ENCODE measurements at places on chromosomes 12 and 14. TPM values are rescaled to one million over a fixed set of nuclear protein-coding genes. Genes with fewer than 3 reads are reported as not detected.
A peak's percentile ranks its signal among the peaks of the same experiment; 100 is the strongest.

The RPL6 gene
- total RNA-seq, result 1,403 TPM

The TMEM253 gene
- 1.6 TPM for total RNA-seq

DNA sequence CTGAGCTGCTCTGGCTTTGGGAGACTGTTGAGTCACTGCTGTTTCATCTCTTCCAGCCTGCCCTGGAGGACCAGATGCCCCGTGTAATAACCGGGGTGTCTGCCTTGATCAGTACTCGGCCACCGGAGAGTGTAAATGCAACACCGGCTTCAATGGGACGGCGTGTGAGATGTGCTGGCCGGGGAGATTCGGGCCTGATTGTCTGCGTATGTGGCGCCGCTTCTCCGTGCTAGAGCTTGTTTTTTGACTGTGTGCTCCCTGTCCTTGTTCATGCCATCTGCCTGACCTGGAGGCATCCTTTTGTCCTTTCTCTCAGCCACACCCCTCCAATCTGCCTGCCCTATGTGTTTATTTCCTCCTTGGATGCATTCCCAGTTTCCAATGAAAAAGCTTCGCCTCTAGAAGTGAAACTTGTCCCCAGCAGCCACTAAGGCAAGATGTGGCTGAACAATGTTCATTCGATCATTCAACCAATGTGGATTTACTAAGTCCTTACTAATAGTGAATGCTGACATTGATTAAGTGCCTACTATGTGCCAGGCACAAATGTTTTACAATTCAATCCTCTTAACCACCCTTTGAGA is 98.6 kb downstream of the NT5DC3 start:
- DNase-seq, result no peak

DNA sequence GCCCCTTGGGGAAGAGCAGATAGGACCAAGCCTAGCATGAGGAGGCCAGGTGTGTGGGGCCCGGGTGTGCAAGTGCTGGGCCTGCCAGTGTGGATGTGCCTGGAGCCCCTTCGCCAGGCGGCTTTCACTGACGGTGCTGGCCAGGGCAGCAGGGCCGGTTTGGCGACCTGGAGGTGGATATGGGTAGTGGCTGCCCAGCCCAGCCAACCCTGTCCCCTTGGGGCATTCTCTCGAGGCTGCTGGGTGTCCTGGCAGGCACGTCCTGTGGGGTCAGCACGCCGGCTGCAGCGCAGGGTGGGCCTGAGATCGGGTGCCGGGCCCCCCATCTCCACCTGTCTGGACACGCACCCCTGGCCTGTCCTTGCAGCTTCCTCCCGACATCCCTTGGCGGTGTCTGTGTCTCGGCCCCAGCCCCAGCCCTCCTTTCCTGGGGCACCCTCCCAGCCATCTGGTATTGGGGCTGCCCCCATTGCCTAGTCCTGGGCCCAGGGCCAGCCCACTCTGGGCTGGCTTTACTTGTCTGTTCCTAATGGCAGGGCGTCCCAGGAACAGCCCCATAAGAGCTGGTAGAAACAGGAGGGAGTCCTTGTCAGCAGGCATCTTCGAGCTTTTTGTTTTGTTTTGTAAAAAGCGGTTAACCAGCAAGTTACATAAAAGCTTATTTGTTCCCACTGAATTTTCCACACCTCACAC is 7.2 kb upstream of the CRIP2 start:
- peak; percentile 66 for DNase-seq

GRCh38 chr12:11765817-11766794 is 116.6 kb downstream of the ETV6 start:
- DNase-seq, result no peak

GRCh38 chr12:28759333-28759732 is 389.7 kb upstream of the FAR2 start:
- DNase-seq, result no peak

- DNase-seq, result no peak
These were observed 4.2 kb downstream of the ACYP1 start for GRCh38 chr14:75059642-75060041.

- DNase-seq, result no peak
These were observed 4.7 kb upstream of the COCH start for GRCh38 chr14:30869551-30870155.
